ENCODE measurements at places on chromosomes 7 and 10.

DNA sequence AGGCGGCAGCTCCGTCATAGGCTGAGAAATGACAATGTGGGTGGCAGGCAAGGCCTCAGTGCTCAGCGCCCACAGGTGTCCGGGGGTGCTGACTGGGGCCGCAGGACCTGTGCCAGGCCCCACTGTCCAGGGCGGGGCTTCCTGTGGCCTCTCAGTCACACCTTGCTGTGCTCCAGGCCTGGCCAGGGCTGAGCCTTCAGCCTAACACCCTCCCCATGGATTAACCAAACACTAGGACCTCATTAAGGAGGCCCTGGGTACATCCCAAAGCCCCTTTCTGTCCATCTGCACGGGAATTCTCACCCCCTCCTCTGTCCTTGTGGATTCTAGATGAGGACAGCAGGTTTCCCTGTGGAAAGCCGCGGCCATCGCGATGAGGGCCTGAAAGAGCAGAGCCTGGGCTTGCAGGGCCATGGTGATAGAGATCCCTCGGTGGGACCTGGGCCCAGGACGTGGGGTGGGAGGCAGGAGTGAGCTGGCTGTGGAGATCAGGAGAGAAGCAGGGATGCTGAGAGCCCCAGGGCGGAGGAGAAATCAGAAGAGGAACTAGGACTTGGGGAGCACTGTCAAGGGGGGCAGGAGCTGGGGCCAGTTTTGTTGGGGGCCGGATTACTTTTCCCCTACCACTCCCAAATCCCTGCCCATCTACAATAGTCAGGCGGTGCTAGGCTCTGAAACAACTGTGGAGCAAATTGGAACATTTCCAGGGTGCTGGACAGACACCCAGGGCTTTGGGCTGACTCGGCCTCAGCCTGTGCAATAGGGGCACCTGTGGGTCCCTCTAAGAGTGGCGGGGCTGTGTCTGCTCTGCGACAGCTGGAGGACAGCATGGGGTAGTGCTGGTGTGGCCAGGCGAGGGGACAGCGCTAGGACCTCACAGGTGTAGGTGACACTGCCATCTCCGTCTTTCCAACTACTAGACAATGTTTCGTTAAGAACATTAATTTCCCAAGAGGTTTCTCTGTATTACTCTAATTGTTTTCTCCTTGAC is 23.3 kb upstream of the MNX1 start:
- peak; percentile 36 for DNase-seq
- H3K27me3 ChIP-seq: peaks cover 27% of the 10 kb centered on the region
- H3K4me3 ChIP-seq: no peak overlapping the region
- no peak overlapping the region for H3K27ac ChIP-seq

DNA sequence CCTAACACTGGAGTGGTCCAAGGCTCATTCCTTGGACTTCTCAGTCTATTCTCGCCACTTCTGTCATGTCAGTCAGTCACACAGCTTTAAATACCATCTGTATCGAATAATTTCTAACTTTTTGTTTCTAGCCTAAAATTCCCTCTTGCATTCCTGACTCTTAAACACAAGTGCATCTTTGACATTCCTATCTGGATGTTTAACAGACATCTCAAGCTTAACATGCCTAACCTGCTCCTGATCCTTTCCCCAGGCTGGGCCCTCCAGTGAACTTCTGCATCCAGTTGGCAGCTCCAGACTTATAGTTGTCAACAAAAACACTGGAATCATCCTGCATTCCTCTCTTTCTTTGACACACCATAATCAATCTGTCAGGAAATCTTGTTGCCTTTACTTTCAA is 4.5 kb upstream of the ABCB4 start:
- H3K4me3 ChIP-seq: no peak overlapping the region
- DNase-seq: no peak
- no peak overlapping the region for H3K27ac ChIP-seq
- H3K27me3 ChIP-seq: peaks cover 34% of the 10 kb centered on the region
- H3K36me3 ChIP-seq: no peaks in the 10 kb centered on the region
- H3K4me1 ChIP-seq: no peaks in the 10 kb centered on the region

GRCh38 chr10:79070081-79070605 is 1.4 kb downstream of the ZMIZ1 start:
- H3K36me3 ChIP-seq: no peaks in the 10 kb centered on the region
- H3K4me3 ChIP-seq: peak overlapping the region; percentile 93
- H3K4me1 ChIP-seq: peaks cover 20% of the 10 kb centered on the region

DNA sequence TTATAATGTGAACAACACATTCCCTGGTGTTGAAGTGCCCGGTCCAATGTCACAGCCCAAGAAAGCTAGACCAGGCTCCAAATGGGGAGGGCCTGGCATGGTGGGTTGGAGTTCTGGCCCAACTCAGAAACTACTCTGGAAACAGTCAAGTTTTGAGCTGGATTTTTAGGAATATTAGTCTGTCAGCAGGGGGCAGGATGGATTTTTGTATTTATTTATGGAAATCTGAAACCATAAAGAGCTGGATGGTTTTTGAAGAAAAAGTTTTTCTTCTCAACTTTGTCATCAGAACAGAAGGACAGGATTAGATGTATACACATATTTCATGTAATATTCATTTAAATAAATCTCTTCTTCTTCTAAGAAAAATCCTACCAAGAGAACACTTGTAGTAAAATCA is 97.5 kb downstream of the POU6F2 start:
- peaks cover 8% of the 10 kb centered on the region for H3K4me1 ChIP-seq
- no peak overlapping the region for H3K27ac ChIP-seq
- no peaks in the 10 kb centered on the region for H3K36me3 ChIP-seq

DNA sequence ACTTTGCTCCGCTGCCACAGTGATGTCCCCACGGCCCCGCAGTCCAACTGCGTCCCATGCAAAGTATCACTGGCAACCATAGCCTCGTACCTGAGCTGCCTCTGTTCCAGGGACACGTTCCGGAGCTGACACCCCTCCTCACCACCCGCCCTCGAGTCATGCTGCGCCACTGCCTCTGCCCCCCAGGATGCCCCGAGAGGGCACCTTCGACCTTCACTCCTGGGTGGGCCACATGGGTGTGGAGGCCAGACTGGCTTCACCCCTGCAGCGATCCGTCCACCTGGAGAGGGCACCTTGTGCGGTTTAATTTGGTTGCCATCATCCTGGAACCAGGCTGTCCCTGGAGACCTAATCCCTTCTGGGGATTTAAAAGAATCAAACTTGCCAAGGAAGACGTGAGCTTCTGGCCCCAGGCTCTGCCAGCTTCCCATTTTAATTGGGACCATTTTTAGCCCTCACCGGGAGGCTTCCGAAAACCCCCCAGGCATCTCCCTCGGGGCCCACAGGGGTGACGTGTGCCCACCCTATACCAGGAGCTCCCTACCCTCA is 19.2 kb upstream of the TNRC18 start:
- H3K4me1 ChIP-seq: no peaks in the 10 kb centered on the region
- H3K27me3 ChIP-seq: no peaks in the 10 kb centered on the region
- no peak overlapping the region for H3K27ac ChIP-seq
- no peak for DNase-seq
- H3K36me3 ChIP-seq: no peaks in the 10 kb centered on the region

DNA sequence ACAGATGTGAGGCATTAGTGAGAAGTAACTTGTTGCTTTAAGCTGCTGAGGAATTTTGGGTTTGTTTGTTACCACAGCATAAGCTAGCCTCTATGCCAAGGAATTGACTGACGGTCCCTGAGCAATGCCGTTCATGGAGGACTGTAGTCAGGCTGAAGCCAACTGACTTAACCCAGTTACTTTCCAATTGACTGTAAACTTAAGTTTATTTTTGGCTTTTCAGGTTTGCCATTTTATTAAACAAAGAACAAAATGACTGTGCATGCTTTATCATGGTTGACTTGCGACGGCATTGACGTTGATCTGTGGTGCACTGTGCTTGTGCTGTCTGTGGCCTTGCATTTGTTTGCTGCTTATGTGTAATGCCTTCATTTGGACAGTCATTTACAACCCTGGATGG is 53.5 kb downstream of the DNAJB9 start:
- peaks cover 5% of the 10 kb centered on the region for H3K27me3 ChIP-seq
- H3K4me3 ChIP-seq: no peak overlapping the region
- no peak overlapping the region for H3K27ac ChIP-seq
- H3K36me3 ChIP-seq: no peaks in the 10 kb centered on the region

GRCh38 chr7:117087639-117088396 is 134.5 kb downstream of the ST7 start:
- H3K27ac ChIP-seq: no peak overlapping the region
- DNase-seq: no peak
- no peaks in the 10 kb centered on the region for H3K36me3 ChIP-seq
- H3K4me3 ChIP-seq: no peak overlapping the region
- H3K27me3 ChIP-seq: peaks cover 75% of the 10 kb centered on the region

DNA sequence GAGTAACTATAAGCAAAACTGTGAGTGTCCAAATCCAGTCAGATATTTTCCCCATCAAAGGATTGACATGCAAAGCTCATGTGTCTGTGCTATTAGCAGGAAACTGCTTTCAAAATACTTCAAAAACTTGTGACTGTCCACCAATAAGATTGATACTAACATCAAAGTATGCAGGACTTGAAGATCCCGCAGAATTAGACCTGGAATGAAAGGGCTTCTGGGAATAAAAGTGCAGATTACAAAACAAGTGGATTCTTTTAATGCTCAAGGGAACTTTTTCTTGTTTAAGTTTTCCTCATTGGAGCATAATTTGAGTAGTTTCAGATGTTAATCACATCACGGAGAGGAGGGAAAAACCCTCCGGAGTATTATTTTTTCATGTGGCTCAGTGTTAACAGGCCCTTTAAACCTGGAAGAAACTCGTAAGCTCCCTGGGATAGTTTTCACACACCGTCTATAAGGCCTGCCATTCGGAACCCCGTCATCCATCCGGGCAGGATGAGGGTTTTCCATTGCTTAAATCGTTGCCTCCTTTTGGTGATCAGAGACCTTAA is 33.9 kb upstream of the MKX start:
- no peaks in the 10 kb centered on the region for H3K36me3 ChIP-seq
- H3K4me1 ChIP-seq: no peaks in the 10 kb centered on the region
- DNase-seq: no peak
- no peak overlapping the region for H3K27ac ChIP-seq
- no peak overlapping the region for H3K4me3 ChIP-seq

DNA sequence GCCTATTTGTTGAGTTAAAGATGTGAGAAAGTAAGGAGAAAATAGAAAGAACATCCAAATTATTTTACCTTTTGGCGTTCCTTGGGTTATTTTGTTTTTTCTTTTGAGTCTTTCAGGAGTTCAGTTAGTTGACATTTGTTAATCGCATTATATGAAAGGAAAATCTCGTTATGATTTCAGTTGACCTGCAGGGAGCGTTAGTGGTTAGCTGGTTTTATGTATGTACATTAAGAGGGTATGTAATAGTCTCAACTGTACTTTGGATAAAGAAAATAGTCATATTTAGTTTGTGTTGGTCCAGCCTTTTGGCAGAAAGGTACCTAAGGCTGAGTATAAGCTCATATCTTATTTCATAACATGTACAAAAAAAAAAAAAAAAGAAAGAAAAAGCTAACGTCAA is 4.0 kb downstream of the BMPER start:
- H3K4me3 ChIP-seq: no peak overlapping the region
- peaks cover 10% of the 10 kb centered on the region for H3K27me3 ChIP-seq
- DNase-seq: no peak
- peaks cover 8% of the 10 kb centered on the region for H3K36me3 ChIP-seq
- peaks cover 5% of the 10 kb centered on the region for H3K4me1 ChIP-seq

DNA sequence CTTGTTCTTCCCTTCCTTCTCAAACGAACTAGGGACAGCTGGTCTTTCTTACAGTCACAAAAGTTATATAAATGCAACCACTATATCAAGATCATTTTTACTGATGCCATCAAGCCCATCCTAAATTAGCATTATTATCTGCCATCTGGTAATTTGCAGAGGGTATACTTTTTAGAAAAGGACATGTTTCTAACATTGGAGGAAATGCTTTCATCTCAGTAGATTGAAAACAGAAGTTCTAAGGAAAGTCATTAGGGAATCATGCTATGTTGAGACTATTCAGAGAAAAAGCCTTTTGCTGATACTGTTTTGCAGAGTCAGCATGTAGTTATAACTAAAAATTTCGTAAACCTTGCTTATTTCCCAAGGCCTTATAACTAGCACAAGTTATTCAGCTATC is 146.7 kb downstream of the WNT2 start:
- no peak for DNase-seq
- H3K27ac ChIP-seq: no peak overlapping the region
- no peaks in the 10 kb centered on the region for H3K4me1 ChIP-seq
- H3K36me3 ChIP-seq: no peaks in the 10 kb centered on the region

- no peaks in the 10 kb centered on the region for H3K27me3 ChIP-seq
- H3K4me3 ChIP-seq: no peak overlapping the region
- peak overlapping the region; percentile 44 for H3K27ac ChIP-seq
- H3K4me1 ChIP-seq: no peaks in the 10 kb centered on the region
- no peak for DNase-seq
Measured at GRCh38 chr10:102546606-102547320, 43.0 kb downstream of the SUFU start.

- no peak overlapping the region for H3K4me3 ChIP-seq
- no peaks in the 10 kb centered on the region for H3K36me3 ChIP-seq
- H3K4me1 ChIP-seq: no peaks in the 10 kb centered on the region
- H3K27me3 ChIP-seq: no peaks in the 10 kb centered on the region
Measured at GRCh38 chr10:90222939-90223338, 521.5 kb downstream of the KIF20B start.

GRCh38 chr7:34672430-34672829 is 14.4 kb downstream of the NPSR1 start:
- peaks cover 3% of the 10 kb centered on the region for H3K4me1 ChIP-seq
- DNase-seq: no peak
- H3K36me3 ChIP-seq: no peaks in the 10 kb centered on the region
- H3K4me3 ChIP-seq: no peak overlapping the region
- no peak overlapping the region for H3K27ac ChIP-seq

GRCh38 chr10:80461208-80462183 is 7.4 kb downstream of the TSPAN14 start:
- peaks cover 31% of the 10 kb centered on the region for H3K4me1 ChIP-seq
- H3K4me3 ChIP-seq: no peak overlapping the region
- H3K27ac ChIP-seq: peak overlapping the region; percentile 48
- no peak for DNase-seq

GRCh38 chr10:98391578-98391991 is 23.4 kb downstream of the PYROXD2 start:
- no peak overlapping the region for H3K4me3 ChIP-seq
- H3K27me3 ChIP-seq: no peaks in the 10 kb centered on the region
- no peak overlapping the region for H3K27ac ChIP-seq
- H3K36me3 ChIP-seq: no peaks in the 10 kb centered on the region
- H3K4me1 ChIP-seq: no peaks in the 10 kb centered on the region
- no peak for DNase-seq

- H3K27me3 ChIP-seq: no peaks in the 10 kb centered on the region
- H3K4me3 ChIP-seq: no peak overlapping the region
- H3K4me1 ChIP-seq: no peaks in the 10 kb centered on the region
- no peak overlapping the region for H3K27ac ChIP-seq
- DNase-seq: no peak
Measured at GRCh38 chr10:6101181-6101580, 12.3 kb downstream of the RBM17 start.

- no peak for DNase-seq
- H3K4me1 ChIP-seq: peaks cover 4% of the 10 kb centered on the region
- H3K27me3 ChIP-seq: no peaks in the 10 kb centered on the region
- H3K4me3 ChIP-seq: no peak overlapping the region
- no peaks in the 10 kb centered on the region for H3K36me3 ChIP-seq
- no peak overlapping the region for H3K27ac ChIP-seq
Measured at GRCh38 chr7:80908360-80908797, 10.5 kb downstream of the SEMA3C start.
